ENCODE measurements at places on chromosomes 12 and 14.

- H3K36me3 ChIP-seq = no peaks in the 10 kb centered on the region
- DNase-seq = no peak
- H3K27me3 ChIP-seq = peaks cover 37% of the 10 kb centered on the region
- no peak overlapping the region for H3K4me3 ChIP-seq
- no peak overlapping the region for H3K27ac ChIP-seq
These were observed 44.6 kb upstream of the PTCSC3 start for GRCh38 chr14:36221112-36221511.

DNA sequence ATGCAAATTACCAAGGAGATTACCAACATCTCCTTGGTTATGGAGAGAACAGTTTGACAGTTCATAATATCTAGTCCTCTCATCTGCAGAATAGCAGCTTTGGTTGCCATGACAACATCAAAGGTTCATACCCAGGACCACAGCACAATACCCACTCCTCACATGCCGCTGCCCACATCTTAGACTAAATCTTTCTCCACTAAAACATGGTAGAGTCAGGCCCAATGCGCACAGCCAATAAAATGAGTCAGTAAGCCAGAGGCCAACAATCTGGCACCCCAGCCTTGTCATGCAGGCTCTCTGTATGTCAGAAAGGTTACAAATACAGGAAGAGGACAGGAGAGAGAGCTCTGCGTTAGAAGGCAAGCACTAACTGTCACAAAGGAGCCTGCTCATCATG, 70.6 kb downstream of the KCNK10 start:
- no peak overlapping the region for H3K4me3 ChIP-seq
- H3K27me3 ChIP-seq = peaks cover 10% of the 10 kb centered on the region
- no peak overlapping the region for H3K27ac ChIP-seq
- H3K36me3 ChIP-seq = no peaks in the 10 kb centered on the region

DNA sequence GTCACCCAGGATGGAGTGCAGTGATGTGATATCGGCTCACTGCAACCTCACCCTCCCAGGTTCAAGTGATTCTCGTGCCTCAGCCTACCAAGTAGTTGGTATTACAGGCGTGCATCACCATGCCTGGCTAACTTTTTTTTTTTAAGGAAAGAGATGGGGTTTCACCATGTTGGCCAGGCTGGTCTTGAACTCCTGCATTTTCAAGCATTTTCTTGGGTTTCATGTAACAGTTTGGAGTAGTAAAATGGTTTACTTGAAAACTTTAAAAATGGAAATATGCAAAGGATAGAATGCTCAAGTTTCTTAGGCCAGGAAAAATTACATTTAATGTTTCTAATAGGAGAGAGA, 63.3 kb downstream of the FOXN3 start:
- H3K4me3 ChIP-seq = no peak overlapping the region
- H3K4me1 ChIP-seq = no peaks in the 10 kb centered on the region
- no peaks in the 10 kb centered on the region for H3K36me3 ChIP-seq
- H3K27ac ChIP-seq = no peak overlapping the region
- DNase-seq = no peak
- H3K27me3 ChIP-seq = no peaks in the 10 kb centered on the region

GRCh38 chr14:77303417-77304156, 17.1 kb downstream of the POMT2 start:
- H3K4me1 ChIP-seq = peaks cover 19% of the 10 kb centered on the region
- peak overlapping the region; percentile 21 for H3K27ac ChIP-seq
- peak; percentile 54 for DNase-seq
- H3K4me3 ChIP-seq = no peak overlapping the region

- H3K36me3 ChIP-seq = no peaks in the 10 kb centered on the region
- 0 out of 2 replicates have a peak, but pooled peaks cover 6% of the 10 kb centered on the region for H3K27me3 ChIP-seq
- H3K4me3 ChIP-seq = no peak overlapping the region
- no peak overlapping the region for H3K27ac ChIP-seq
These were observed 58.9 kb downstream of the DHRS2 start for GRCh38 chr14:23694949-23695663.

DNA sequence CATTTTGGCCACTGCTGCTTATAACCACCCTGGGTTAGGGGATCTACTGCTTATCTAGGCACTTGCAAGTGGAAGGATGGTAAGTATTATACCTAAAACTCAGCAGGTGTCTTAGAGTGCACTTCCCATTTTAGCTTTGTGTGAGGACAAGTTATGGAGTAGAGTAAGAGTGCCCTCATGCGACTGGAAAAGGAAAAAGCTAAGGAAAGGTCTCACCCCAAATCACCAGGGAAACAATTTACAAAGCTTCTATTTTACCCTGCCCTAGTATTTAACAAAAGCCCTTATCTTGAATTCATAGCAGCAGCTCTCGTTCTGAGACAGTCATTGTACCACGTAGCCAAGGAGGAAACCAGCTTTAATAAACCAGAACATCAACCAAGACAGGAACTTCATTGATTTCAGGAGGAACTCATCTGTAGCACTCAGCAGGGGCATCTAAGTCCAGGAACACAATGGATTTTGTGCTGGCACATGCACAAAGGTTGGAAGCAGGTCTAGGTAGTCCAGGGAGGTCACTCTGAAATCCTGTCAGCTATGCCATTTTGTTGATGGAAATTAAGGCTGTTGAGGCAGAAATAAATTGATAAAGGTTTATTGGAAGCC, 2.9 kb downstream of the RDH12 start:
- DNase-seq = peak; percentile 72
- H3K27ac ChIP-seq = no peak overlapping the region
- H3K36me3 ChIP-seq = no peaks in the 10 kb centered on the region
- H3K27me3 ChIP-seq = no peaks in the 10 kb centered on the region
- H3K4me3 ChIP-seq = no peak overlapping the region
- H3K4me1 ChIP-seq = peaks cover 16% of the 10 kb centered on the region

GRCh38 chr12:29589851-29590250, 92.4 kb upstream of the OVCH1 start:
- H3K27me3 ChIP-seq = 0 out of 2 replicates have a peak, but pooled peaks cover 3% of the 10 kb centered on the region
- H3K4me1 ChIP-seq = no peaks in the 10 kb centered on the region
- no peaks in the 10 kb centered on the region for H3K36me3 ChIP-seq
- H3K27ac ChIP-seq = no peak overlapping the region
- no peak for DNase-seq

DNA sequence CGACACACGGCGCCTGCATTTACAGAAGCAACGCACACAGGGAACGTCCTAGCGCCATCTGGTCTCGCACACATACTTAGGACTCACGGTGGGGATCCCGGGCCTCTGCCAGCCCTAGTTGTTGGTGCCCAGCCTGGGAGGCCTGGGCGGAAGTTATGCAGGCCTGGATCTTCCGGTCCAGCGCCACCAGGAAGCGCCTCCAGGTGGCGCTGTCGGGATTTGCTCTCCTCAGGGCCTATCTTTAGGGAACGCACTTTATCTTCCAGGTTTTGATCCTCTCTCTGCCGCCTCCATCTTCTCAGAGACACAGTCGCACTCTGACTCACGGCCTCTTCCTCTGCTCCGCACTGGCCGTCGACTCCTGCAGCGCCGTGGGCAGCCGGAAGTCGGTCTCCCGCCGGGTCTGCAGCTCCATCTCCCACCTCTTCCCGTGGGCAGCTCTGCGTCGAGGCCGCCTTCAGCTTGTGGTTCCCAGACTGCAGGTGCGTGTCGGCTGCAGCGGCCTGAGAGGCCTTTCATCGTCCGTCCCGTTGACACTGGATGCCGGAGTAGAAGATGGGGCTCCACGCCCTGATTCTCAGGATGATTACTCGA, 760.4 kb downstream of the TMEM121 start:
- H3K36me3 ChIP-seq = no peaks in the 10 kb centered on the region
- no peak overlapping the region for H3K27ac ChIP-seq
- no peak overlapping the region for H3K4me3 ChIP-seq
- no peaks in the 10 kb centered on the region for H3K27me3 ChIP-seq
